ENCODE measurements at places on chromosomes 1 and 21.
A peak's percentile ranks its signal among the peaks of the same experiment; 100 is the strongest.

GRCh38 chr1:220797044-220797443, 10.3 kb downstream of the MTARC1 start:
- no peak for DNase-seq

GRCh38 chr1:245673881-245674414, 519.2 kb downstream of the KIF26B start:
- peak; percentile 3 for DNase-seq

DNA sequence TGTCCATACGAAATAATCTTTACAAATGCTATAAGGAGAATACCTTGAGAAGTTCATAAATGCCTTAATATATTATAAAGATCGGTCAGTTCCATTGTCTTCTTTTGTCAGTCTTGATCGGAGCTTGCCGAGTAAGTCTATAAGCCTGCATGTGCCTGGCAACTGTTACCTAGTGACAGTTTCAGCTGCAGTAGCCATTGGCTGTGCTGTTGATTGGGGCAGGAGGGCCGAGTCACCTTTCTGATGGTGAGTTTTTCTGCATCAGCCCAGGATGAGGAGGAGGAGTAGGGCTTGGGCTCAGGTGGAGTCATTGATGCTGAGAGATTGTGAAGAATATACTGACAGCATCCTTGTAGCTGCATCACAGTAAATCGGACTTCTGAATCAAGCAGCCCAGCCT, 1.9 kb upstream of the GPR52 start:
- no peak for DNase-seq

- peak; percentile 75 for DNase-seq
These were observed 18.8 kb downstream of the ELF3 start for GRCh38 chr1:202029171-202029665.

GRCh38 chr1:1040004-1040991, 20.4 kb downstream of the AGRN start:
- peak; percentile 42 for DNase-seq

DNA sequence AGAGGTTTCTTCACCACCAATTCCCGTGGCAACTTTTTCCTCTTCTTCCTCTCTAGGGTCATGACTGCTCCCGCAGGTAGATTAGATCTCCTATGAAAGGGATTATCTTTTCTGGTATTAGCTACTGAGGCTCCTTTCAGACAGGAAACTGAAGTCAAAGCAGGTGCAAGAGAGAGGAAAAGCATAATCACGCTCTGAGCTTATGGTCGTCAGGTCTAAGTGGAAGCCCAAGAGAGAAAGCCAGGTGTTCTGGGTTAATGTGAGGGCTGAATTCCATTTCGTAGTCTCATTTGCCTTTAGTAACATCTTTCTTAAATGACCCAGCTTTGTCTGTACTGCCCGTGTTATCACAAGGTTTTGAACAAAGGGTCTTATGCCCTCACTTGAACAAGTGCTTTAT, 8.3 kb upstream of the MAP3K21 start:
- no peak for DNase-seq

GRCh38 chr1:145961425-145962156, 2.8 kb downstream of the ANKRD34A start:
- no peak for DNase-seq

- DNase-seq, result no peak
These were observed 11.4 kb upstream of the SPATC1L start for GRCh38 chr21:46195595-46196195.

DNA sequence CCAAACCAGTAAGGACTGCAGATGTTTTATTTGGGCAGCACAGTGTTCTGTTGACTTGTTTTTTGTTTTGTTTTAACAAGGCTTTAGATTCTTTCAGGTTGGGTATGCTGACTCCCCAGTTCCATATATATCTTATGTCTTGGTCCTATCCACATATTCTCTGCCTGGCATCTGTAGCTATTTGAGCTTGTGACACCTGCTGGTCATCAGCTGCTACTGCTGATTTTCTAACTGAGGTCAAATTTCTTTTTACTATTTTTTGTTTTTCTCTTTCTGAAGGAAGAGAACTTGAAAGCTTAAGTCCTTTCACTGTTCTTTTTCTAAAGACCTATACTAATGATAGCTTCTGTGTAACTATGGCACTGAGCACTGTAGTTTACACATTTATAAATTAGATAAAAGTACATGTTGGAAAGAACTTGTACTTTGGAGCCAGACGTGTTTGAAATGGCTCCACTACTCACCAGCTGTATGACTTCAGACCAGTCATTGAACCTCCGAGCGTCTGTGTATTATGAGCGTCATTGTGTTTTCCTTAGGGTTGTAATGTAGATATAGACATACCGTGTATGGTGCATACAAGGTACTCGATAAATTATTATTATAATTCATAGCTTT, 109.4 kb downstream of the NRDC start:
- DNase-seq, result peak; percentile 44

- no peak for DNase-seq
These were observed 1812.9 kb downstream of the PLA2G4A start for GRCh38 chr1:188641566-188642211.

- peak; percentile 84 for DNase-seq
These were observed 8.0 kb downstream of the RRP1B start for GRCh38 chr21:43667191-43667904.

GRCh38 chr1:87684194-87684593, 355.5 kb downstream of the LMO4 start:
- no peak for DNase-seq

GRCh38 chr1:186442651-186443375, 18.1 kb downstream of the PDC start:
- DNase-seq, result no peak

DNA sequence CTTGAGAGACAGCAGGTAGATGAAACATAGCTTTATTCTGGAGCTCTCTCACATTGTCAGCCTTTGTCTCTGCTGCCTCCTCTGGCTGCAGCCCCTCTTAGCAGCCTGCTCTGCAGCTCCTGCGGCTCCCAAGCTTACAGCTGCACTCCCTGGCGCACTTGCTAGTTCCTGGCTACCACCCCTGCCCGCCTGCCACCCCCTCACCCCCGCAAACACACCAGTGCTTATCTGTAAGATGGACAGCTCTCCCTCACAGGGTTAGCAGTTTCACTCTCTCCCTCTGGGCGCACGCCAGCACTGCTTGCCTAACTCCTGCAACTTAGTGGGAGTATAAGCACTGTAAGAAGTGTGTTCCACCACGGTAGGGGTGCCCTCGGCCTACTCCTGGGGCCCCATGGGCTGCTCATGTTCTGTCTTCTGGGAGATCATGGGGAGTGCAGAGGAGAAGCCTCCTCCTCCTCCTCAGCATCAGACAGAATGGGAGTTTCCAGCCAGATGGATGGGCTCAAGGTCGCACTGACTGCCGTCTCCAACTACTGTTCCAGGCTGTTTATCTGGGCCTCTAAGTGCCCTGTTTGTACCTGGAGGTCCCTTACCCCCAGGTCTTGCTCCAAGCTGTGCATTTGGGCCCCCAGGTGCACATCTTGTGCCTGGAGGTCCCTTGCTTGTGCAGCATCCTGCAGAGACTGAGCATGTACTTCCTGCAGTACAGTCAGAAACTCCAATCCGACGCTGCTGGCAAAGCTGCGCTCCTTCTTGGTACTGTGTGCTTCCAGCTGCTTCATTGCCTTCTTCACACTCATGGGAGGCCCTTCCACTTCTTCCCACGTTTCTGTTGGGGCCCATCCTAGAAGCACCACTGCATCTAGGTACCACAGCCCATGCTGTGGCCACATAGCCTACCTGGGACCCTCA, 1388.1 kb downstream of the AMY1C start:
- no peak for DNase-seq

GRCh38 chr1:109527098-109527811, 12.4 kb upstream of the GPR61 start:
- DNase-seq, result no peak

GRCh38 chr1:82565146-82565545, 764.4 kb downstream of the ADGRL2 start:
- DNase-seq, result peak; percentile 47

DNA sequence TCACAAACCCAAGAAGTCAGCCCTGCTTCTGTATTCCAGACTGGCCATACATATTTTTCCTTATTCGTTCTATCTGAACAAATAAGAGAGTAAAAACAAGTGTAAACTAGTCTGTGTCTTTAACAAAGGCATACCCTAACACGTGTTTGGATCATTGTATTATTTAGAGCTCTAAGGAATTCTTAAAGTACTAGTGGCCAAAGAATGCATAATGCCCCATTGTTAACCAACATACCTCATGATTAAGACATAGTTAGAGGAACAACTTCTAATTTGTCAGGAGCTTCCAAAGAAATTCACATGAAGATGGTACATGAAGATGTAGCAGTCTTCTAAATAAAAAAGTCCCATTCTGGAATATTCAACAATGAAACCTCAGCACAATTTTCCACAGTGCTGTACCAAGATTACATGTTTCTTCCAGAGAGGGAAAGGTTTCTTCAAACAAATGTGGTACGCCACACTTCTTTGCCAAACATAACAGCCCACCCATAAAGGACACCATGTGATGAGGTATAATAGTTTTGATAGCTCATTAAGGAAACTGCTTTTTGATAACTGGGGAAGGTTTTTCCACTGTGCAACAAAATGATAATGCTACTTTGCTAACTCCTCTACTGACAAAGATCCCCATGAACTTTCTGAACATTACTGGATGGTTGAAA, 5.0 kb downstream of the PALMD start:
- DNase-seq, result no peak

DNA sequence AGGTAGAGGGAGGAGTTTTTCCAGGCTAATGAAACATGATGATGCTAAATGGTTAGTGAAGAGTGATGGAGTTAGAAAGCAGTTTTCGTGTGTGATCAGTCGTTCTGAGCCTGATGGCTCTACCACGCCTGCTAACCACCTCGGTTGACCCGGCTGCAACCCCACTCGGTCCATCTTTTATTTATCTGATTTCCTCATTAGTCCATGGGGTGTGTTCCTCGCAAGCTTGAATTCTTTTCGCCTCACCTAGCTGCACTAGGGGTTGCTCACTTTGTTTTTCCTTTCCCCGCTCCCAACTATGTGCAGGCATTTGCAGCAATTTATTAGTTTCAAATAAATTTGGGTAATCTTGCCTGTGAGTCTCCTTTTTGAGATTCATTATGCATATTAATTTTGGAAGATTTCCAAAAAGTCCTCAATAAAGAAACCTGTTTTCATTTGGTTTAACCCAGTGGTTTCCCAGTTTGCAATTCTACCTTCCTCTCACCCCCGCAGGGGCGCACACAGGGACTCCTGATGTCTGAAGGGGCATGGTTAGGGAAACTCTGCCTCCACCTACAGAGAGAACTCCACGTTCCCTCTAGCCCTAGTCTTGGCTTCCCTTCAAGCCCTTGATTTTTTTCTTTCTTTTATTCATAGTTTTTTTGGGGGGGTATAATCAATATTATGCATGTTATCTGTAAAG, 12.6 kb downstream of the B3GALT5 start:
- no peak for DNase-seq

DNA sequence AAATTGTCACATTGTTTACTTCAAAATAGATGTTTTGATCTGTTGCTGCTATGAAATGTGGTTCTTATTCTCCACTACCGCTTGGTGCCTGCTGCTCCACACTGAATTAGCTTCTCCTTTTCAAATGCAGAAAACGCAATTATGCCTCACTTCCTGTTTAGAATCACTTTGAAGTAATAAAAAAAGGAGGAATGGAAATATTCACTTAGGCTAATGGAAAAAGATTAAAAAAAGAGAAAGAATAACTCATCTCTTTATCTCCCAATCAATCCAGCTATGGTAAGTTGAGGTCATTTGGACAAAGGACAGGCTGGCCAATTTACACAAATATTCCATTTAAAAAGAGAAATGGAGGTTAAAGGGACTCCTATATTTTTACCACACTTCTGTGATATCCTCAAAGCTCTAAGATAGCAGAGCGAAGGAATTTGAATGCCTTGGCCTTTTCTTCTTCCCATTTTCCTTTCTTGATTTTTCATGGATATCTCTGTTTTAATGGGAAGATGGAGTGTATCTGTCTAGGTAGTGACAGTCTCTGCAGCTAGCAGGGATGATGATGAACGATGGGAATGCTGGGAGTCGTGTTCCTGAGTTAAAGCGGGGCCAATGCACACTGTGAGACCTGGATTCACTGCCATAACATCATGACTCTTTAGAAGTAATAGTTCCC, 35.7 kb downstream of the RGS5 start:
- DNase-seq, result no peak

- no peak for DNase-seq
These were observed 13.8 kb downstream of the MIER1 start for GRCh38 chr1:66938613-66939012.

- DNase-seq, result no peak
These were observed 59.9 kb downstream of the ZBTB17 start for GRCh38 chr1:15915991-15916390.

- no peak for DNase-seq
These were observed 8.3 kb downstream of the CNR2 start for GRCh38 chr1:23904748-23905357.

GRCh38 chr1:196180847-196181593, 427.2 kb downstream of the KCNT2 start:
- peak; percentile 88 for DNase-seq

GRCh38 chr21:31530897-31531705, 128.4 kb upstream of the SOD1 start:
- no peak for DNase-seq

DNA sequence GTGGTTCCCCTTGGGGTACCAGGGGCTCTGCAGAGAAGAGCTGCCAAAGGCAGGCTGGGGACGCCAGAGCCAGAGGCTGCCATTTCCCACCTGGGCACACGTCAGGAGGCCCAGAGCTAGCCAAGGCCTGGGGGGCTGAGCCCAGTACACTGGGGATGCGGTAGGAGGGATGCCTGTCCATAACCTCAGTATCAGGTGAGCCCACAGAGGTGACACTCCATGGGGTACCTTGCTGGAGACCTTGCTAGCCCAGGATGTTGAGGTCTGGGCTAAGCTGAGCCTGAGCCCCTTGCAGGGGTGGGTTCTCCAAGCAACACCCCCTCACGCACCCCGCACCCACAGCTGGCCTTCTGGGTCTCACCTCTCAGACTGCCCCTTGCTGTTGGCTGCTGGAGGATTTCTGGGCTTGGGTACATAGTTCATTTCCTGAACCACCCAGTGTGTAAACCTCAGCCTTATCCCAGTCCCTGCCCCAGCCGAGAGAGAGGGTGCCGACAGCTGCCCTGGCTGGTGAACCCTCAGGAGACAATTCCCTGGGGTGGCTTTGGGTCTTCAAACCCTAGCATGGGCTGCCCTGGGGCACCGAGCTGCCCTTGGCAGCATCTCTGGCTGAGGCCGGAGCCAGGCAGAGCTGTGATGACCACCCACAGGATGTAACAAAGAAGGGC, 92.5 kb upstream of the VAMP3 start:
- no peak for DNase-seq

DNA sequence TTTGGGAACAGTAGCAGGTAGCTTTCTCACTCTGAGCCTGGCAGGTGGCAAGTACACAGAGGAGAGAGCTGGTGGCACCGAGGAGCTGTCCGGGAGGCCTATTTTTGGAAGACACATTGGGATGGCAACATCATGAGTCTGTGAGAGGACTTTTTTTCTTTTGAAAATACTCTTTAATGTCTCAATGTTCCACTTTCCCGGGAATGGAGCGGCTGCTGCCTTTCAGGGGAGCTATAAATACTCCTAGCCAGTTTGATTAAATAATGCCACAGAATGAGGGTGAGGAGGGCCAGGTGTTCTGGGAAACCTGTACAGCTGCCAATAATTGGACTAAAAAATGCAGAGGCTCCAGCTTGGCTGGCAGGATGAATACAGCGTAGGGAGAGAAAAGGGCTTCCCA, 93.3 kb upstream of the COG2 start:
- DNase-seq, result no peak

GRCh38 chr1:217354895-217355294, 276.0 kb downstream of the GPATCH2 start:
- no peak for DNase-seq

- no peak for DNase-seq
These were observed 122.2 kb downstream of the NOS1AP start for GRCh38 chr1:162191396-162192305.

GRCh38 chr1:3428899-3429298, 25.6 kb upstream of the ARHGEF16 start:
- DNase-seq, result no peak
